IPS DF 6.9 (cell line): ENCODE measurements at places on chromosomes 5 and 9.

GRCh38 chr9:89093201-89093975 lies 85.2 kb downstream of the SHC3 start:
- no peak for DNase-seq

DNA sequence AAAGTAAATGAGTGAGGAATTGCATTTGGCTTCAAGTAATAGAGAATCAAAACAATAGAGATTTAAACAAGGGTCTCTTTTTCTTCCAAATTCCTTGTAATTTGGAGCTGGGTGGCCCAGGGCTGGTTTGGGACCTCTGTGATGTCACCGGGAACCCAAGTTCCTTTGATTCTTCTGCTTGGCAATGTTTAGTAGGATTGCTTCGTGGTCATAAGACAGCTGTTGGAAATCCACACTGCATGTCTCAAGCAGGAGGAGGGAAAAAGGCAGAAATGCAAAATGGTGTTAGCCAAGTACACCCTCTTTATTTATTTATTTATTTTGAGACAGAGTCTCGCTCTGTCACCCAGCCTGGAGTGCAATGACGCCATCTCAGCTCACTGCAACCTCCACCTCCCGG lies 72.6 kb upstream of the IL12B start:
- no peak for DNase-seq

- no peak for DNase-seq
These were observed 125.6 kb upstream of the LPAR1 start for GRCh38 chr9:111163716-111164389.

GRCh38 chr5:8362495-8362894 lies 493.5 kb downstream of the MTRR start:
- DNase-seq: no peak

DNA sequence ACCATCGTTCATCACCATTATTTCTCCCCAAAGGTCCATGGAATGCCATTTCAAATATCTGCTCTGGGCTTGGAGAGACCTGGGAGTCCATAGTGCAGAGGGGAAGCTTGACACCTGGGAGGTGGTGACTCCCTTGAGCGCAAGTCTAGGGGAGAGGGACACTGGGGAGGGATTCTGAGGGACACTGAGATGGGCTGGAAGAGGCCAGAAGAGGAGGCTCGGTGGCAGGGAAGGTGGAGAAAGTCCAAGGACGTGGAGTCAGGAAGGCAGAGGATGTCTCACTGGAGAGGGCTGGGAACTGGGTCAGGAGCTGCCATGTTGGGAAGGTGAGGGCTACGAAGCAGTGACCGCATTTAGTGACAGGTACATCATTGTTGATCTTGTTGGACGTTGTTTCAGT lies 160.3 kb upstream of the MVB12B start:
- DNase-seq: no peak

- DNase-seq: no peak
These were observed 149.6 kb downstream of the TTC39B start for GRCh38 chr9:15157381-15157780.

- no peak for DNase-seq
These were observed 70.5 kb downstream of the PIK3R1 start for GRCh38 chr5:68285851-68286611.

DNA sequence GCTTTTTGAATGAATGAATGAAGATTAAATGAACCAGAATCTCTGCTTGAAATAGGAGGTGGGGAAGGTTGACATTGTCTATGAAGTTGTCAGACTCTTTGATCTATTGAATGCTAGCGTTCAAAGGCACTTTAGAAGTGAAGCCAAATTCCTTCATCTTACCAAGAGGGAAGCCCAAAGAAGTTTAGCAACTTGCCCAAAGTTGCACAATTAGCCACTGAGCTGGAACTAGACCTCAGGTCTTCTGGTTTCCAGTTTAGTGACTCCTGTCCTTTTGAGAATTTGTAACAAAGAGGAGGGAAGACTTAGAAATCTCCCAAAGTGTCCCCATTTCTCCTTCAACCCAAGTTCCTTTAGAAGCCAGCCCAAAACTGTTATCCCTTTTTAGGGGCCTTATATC lies 20.7 kb upstream of the SLC1A3 start:
- DNase-seq: no peak

GRCh38 chr5:103031607-103032006 lies 88.3 kb downstream of the GIN1 start:
- no peak for DNase-seq

GRCh38 chr9:6433410-6433809 lies 20.4 kb downstream of the UHRF2 start:
- DNase-seq: no peak

GRCh38 chr5:138138949-138139780 lies at the start of gene NME5:
Gene NME5 (minus strand): TSS chr5:138139428. CDS start chr5:138138780, 648 bp downstream.
- peak; percentile 29 for DNase-seq

- DNase-seq: no peak
These were observed 78.4 kb upstream of the ATP10B start for GRCh38 chr5:160930406-160930805.
